ENCODE measurements at places on chromosomes 12 and 14.

DNA sequence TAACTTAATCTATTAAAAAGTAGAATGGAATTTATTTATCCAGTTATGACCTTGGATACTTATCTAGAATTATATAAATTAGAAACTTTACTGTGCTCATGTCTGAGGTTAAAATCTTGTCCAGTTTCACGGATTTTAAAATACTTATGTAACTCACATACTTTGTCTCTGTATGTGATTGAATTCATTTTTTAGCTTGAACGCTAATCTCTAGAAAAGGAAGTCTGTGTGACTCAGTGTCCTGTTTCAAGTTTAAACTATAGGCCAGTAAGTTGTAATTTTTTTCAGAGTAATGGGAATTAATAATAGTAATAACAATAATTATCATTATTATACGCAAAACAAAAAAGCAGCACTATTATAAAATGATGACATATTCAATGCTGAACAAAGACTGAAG is 168.6 kb downstream of the CPNE8 start:
- no peak for DNase-seq

DNA sequence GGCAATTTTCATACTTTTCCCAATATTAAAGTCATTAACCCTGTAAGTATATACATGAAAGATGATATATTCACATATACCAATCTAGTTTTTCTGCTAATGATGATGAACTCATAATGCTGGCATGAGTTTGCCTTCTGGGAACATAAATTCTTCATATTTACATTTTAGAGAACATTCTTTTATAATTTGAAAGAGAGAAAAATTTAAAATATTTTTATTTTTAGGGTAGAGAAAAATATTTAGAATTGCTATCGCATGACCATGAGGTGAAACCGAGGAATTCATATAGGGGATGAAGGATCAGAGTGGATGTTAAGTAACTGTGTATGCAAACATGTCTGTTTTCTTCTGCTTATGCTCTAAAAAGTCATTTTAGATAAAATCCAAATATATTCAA is 825.3 kb upstream of the FLRT2 start:
- DNase-seq: no peak

- DNase-seq: peak; percentile 51
Measured at GRCh38 chr14:73467377-73467776, 9.0 kb upstream of the NUMB start.

- DNase-seq: no peak
Measured at GRCh38 chr12:2161473-2161872, 108.7 kb downstream of the CACNA1C start.

GRCh38 chr12:64890873-64891468 is 66.5 kb downstream of the TBC1D30 start:
- DNase-seq: no peak

- no peak for DNase-seq
Measured at GRCh38 chr12:106387848-106388377, 30.4 kb downstream of the POLR3B start.

GRCh38 chr12:12024911-12025682 is 45.6 kb upstream of the BCL2L14 start:
- DNase-seq: no peak

DNA sequence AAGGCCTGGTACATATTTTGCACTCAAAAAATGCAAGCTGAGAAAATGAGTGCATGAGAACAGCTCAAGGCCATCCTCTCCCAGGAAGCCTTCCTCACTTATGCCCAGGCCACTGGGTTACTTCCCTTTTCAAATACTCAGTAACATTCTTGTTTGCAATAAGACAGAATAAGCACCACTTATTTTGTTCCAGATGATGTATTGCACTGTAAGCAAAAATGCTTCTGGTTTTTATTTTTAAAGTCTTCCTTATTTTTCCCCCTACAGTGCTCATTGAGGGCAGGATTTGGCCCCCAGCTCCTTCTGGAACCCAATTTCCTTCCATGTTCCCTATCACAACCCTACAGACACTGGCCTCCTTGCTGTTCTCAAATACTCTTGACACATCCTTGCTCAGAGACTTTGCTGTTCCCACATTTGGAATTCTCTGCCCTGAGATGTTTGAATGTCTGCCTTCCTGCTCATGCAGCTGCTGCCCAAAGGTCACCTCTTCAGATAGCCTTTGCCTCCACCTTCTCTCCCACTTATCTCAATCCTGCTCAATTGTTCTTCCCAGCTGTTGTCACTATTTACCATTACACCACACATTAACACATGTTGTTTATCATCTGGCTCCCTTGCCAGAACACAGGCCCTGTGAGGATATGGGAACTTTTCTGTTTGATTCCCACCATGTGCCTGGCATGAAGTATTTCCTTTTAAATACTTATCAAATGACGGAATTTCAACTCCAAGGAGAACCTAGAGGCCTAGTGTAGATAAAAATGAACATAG is 49.9 kb downstream of the IFNG start:
- DNase-seq: no peak

DNA sequence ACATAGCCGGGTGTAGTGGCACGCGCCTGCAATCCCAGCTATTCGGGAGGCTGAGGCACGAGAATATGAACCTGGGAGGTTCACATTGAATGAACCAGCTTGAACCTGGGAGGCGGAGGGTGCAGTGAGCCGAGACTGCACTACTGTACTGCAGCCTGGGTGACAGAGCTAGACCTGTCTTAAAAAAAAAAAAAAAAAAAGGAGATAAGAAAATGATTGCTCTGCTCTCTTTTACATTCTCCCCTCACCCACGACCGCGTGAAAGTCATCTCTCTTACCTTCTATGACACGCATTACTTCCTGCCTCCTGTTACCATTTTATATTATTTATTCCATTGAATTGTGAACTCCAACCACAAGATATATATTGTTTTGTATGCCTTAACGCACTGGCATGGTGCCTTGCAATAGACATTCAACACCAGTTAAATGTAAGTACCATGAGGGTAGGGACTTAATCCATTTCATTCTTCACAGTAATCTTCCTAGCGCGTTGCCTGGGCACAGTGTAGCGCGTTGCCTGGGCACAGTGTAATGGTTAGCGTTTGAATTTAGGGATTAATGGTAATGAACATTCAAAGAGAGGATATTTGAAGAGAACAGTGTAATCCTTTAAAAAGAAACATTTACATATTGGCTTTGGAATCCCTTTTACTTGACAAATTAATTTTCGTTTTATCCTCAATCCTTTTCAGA is 2.7 kb downstream of the RAP1B start:
- no peak for DNase-seq

DNA sequence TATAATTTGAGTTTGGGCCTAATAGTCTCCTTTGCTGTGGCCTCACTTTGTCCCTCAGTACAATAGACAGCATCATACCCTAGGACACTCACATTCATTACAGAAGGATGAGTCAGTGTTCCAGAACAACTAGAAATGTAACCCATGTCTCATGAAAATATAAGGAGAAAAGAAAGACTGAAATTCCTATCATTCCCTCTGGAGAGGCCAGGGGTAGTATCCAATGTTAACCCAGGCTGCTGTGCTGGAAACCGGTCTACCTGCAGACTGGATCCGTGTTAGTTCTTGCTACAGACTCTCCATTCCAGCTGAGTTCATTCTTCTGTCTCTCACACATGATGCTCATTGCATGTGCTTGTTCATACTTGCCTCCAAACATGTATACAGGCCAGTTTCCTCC is 75.8 kb upstream of the HOXC13 start:
- DNase-seq: no peak

GRCh38 chr14:85198001-85198400 is 331.9 kb upstream of the FLRT2 start:
- DNase-seq: no peak

GRCh38 chr12:76880519-76881023 is 1.8 kb upstream of the CSRP2 start:
- no peak for DNase-seq

GRCh38 chr12:22231836-22232235 is 102.7 kb downstream of the ST8SIA1 start:
- DNase-seq: no peak

GRCh38 chr12:4445156-4446101 is at the start of gene FGF6:
TSS of gene FGF6 (minus strand) at chr12:4445815. CDS start at chr12:4445570, 245 bp downstream.
- no peak for DNase-seq

GRCh38 chr12:132373901-132374611 is 44.7 kb upstream of the GALNT9 start:
- no peak for DNase-seq

GRCh38 chr12:91846466-91847055 is 299.1 kb downstream of the BTG1 start:
- DNase-seq: no peak

- no peak for DNase-seq
Measured at GRCh38 chr12:2648406-2648805, 146.4 kb upstream of the FKBP4 start.
